ENCODE measurements at places on chromosomes 3 and 15.

- no peak for DNase-seq
Observed at GRCh38 chr3:50639055-50639494, 22.1 kb downstream of the MAPKAPK3 start.

DNA sequence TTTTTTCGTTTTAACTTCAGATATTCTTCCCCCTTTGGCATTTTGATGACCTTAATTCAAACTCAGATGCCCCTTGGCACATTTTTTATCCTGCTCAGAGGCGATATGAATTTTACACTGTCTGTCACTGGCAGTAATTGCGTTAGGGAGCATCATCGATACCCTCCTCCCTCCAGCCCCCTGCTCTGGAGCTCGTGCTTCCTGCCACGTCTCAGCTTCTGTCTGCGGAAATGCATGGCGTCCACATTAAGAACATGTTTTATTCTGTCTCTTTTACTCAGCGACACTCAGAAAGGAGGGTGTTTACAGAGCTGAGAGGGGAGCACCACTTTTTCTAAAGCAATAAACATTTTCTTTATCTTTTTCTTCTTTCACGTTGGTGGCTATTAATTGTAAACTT lies 254.2 kb downstream of the EBLN2 start:
- DNase-seq: no peak

DNA sequence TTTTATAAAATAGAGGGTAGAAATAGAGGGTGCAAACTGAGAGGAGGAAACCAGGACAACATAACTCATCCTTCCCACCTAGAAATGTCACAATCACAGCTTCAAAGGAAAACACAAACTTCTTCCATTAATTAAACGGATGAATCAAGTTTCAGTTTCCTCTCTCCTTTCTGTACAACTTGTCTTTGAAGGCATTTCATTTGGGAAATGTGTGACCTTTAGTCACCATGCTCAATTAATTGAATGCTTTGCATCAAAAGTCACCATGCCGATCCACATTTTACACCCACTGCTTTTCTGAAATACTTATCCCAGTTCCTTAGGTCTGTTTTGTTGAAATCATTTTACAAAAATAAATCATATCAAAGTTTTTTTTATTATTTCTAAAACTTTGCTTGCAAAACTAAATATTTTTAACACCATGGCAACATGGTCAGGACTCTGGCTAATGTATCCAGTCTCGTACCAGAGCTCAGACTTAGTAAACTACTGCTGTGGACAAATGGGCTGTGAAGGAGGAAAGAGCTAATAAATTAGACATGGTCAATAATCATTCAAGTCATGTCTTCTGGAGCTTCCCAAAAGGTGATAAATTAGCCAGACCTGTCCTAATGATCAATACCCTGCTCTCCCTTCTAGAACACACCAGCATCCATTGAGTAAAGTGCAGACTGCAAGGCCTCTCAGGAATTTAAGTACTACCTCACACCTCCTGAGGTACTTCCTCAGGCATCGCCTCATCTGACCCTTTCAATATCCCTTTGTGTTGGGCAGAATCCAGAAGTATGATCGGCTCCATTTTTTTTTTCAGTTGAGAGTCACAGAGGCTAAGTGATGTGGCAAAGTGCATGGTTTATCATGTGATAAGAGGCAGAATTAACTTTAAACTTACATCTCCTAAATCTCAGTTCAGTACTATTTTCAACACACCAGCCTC lies 161.3 kb downstream of the GREM1 start:
- no peak for DNase-seq

GRCh38 chr3:46350262-46350565 lies 3.7 kb upstream of the CCR2 start:
- no peak for DNase-seq

DNA sequence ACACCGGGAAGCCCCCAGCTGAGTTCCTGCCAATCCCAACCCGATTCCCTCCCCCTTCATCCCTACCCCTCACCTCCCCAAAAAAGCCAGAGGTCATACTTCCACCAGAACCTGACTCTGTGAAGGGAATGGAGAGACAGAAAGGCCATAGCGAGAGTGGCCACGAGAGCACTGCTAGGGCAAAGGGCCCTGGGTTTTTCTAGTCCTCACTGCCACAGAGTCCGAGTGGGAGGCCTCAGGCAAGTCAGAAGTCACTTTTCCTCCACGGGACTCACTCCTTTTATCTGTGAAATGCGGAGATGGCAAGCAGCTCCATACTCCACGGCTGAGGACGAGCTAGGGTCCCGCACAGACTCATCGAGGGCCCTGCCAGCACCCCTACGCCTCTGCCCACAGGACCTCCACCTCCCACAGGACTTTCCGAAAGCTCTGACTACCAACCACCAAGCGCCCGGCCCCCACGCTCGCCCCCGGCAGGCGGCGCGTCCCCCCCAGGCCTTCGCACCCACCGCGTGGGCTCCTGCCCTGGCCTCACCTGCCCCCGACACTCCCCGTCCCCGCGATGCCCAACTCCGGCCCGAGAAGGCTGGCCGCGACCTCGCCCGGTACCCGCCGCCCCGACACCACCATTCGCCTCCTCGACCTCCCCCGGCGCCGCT lies 792 bp downstream of the ATP13A3 start:
- no peak for DNase-seq

DNA sequence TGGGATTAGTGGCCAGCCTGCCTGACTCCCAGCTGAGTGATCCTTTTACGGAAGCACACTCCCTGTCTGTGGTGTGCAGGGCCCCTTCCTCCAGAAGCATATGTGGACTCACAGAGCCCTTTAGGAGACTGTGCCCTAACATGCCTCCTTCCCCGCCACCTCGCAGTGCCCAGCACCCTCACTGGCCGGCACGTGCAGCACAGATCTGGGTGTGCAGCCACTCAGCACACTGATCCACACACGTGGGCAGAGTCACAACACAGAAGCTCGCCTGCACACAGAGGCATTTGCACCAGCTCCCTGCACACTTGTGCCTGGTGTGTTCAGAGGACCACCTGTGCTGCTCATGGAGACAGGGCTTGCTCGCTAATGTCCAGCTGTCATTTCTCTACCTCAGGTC lies 23.6 kb upstream of the CSPG4 start:
- DNase-seq: no peak

Data from substantia nigra (tissue), 51 donors.